GM12864 (cell line): ENCODE measurements at places on chromosomes 12 and 14.

DNA sequence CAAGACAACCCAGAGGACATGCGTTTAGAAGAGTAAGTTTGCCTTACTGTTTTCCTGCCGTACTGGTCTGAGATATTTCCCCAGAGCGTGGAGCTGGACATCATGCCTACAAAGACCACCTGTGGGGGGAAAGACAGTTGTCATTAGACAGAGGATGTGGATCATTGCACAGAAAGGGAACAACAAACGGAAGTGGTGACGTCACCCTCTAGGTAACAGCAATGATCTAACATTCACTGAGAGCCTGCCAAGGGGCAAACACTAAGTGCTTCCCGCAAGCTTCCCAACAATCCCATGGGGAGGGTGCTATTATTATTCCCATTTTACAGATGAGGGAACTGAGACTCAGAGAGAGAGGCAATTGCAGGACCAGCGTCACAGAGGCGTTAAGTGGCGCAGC is 48.5 kb downstream of the SVOP start:
- no peak for DNase-seq

DNA sequence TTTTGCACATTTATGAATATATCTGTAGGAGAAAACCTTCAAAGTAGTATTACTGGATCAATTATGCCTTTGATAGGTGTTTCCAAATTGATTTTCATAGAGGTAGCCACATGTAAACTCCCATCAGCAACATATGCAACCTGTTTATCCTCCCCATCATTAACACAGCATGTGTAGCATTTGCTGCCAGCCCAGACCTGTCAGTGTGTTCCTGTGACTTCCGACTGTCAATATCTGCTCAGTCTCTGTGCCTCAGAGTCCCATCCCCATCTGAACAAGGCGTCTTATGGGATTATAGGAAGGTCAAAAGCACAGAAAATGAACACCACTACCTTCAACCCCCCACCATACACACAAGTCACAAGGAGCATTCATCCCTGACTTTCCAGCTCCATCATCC is 9.5 kb upstream of the CAPRIN2 start:
- no peak for DNase-seq

DNA sequence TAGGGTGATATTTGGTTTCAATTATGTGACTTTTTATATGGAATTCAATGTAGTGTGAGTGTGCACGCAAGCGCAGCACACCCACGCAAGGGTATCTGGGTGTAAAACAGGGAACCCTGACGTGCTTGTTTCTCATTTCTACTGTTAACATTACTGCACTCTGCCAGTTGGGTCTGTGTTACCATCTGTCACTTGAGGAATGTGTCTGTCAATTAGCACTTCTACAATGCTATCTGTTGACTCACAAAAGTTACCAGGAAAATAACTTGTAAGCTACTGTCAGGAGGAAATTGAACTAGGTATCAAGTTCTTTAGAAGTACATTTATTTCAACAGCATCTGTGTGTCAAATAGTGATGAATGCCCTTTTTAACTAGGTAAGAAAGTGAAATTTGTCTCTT is 695.5 kb upstream of the LRFN5 start:
- DNase-seq: no peak

DNA sequence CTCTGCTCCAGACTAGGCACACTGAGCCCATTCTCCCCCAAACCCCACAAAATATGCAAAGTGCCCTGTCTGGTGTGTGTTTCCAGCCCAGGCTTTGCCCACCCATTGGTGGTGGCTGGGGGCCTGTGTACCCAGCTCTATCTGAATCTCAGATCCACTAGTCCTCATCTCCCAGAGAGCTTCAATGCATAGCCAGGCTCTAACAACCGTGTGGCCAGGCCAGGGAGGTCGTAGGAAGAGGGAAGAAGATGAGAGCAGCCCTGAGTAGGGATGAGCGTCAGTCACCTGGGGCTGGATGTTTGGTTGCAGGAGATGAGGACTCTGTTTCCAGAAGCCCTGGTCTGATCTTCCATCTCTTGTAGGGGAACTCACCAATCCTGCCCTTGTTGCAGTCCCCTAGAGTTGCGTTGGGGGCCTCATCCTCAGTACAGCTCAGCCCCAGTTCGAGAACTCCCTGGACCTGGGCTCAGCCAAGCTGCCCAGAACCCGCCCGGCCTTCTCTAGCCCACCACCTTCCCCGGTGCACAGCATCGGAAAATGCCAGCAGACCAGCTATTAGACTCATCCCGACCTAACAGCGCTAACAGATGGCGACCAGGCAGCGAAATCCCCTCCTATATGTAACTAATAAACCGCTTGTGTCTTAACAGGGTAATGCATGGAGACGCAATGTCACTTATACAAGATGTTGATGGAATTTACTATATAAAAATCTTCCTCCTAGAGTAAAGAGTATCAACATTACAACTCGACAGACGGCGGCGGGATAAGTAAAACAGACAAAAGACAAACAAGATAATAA is 3.2 kb upstream of the LHX5 start:
- no peak for DNase-seq

DNA sequence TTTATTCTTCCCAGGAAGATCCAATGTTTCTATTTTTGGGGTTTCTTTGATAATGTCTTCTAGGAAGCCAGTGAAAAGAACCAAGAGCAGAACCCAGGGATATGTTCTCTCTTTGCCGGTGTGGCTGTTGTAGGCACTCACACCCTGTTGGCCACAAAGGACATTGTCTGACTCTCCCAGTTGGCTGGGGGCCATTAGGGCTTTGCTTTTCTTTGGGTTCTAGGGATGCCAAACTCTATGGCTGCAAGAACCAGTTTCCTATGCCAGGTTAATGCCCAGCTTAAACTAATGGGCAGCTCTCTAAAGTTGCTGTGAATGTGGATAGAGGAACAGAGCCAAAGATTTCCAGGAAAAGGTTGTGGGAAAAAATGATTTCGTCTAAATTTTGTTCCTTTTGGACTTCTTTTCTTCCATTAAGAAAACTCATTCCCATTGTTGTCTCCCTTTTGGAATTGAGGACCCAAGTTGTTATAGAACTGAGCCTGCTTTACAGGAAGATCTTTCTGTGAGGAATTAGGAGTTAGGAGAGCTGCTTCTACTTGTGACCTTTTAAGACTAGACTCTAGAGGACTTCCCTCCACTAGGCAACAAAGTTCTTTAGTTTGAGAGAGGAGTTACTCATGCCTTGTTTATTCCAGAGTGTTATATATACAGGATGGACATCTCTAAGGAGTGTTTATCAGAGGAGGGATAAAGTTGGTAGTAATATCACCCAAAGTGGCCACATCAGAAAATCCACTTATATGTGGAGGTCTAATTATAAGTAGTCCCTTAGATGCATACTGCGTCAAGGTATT is 13.1 kb downstream of the COPZ1 start:
- DNase-seq: no peak
